ENCODE measurements at places on chromosomes 3 and 15.
A peak's percentile ranks its signal among the peaks of the same experiment; 100 is the strongest.

DNA sequence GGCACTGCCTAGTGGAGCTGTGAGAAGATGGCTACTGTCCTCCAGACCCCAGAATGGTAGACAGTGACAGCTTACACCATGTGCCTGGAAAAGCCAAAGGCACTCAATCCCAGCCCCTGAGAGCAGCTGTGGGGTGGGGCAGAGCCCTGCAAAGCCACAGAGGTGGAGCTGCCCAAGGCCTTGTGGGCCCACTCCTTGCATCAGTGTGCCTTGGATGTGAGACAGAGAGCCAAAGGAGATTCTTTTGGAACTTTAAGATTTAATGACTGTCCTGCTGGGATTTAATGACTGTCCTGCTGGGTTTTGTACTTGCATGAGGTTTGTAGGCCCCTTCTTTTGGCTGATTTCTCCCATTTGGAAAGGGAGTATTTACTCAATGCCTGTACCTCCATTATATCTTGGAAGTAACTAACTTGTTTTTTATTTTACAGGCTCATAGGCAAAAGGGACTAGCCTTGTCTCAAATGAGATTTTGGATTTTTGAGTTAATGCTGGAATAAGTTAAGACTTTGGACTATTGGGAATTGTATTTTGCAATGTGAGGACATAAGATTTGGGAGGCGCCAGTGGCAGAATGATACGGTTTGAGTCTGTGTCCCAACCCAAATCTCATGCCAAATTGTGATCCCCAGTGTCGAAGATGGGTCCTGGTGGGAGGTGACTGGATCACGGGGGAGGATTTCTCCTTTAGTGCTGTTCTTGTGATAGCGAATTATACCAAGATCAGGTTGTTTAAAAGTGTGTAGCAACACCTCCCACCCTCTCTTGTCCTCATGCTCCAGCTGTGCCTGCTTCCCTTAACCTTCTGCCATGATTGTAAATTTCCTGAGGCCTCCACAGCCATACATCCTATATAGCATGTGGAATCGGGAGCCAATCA is 80.4 kb downstream of the MYO5A start:
- DNase-seq, result no peak

GRCh38 chr15:89822611-89822950 is 7.9 kb upstream of the ANPEP start:
- DNase-seq, result no peak

GRCh38 chr15:63000706-63001105 is 41.8 kb upstream of the TPM1 start:
- no peak for DNase-seq

DNA sequence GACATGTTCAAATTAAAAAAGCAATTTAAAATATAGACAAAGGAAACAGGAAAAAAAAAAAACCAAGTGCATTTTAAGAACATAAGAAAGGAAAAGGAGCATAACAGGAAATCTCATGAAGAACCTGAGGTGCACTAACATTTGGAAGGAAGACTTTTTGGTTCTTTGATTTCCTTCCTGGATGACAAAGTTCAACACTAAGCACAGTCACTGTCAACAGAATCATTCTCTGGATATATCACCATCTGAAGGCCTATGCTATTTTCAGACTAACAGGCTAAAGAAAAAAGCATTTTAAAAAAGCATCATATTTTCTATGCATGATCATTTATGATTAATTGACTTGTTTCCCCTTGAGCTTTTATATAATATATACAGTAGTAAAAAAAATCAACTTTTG is 349.6 kb downstream of the PLCL2 start:
- no peak for DNase-seq

DNA sequence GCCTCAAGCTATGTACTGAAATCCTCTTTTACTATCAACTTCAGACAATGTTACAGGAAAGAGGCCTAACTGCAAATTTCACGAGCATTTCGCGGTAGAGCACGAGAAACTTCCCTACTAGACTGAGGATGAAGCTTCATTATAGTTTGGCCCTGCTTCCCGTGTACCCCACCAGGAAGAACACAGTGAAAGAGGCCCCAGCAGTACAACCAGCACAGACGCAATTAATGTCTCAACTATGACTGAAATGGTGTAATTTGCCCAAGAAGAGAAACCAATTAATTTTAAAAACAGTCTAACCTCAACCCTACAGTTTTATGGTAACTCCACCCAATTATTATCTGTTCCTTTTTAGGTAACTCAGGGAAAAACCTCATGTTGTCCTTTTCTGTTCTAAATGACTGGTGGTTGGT is 12.1 kb downstream of the CHSY1 start:
- no peak for DNase-seq

GRCh38 chr3:47954567-47954966 is 61.6 kb downstream of the MAP4 start:
- DNase-seq, result no peak

DNA sequence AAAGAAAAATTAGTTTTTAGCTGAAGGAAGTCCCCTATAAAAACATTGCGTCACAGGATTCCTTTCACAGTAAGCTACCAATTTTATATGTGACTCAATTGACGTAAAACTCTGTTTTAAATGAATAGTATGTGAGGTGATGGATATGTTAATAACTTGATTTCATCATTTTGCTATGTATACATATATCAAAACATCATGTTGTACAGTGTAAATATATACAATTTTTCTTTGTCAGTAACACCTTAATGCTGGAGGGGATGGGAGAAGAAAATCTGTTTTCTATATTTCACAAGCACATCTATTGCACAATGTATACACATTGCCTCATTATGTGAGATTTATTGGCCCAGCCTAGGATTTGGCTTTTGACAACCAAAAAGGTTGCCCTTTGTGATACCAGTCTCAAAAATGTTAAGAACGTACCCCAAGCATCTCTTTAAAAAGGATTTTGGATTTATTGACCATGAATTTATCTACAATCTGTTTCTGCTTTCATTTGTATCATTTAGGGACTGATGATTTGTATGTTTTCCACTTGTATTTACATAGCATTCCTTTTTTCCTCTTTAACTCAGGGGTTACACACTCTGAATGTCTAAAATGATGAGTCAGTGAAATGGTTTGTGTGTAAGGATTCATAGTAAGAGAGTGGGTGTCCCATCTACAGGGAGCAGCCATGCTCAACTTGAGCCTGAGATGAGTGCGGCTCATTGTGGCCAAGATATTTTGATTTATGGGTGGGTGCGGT is 62.6 kb downstream of the CRTC3 start:
- DNase-seq, result peak; percentile 90

- peak; percentile 40 for DNase-seq
Observed at GRCh38 chr15:74200412-74200815, 2.2 kb downstream of the STRA6 start.

- peak; percentile 9 for DNase-seq
Observed at GRCh38 chr15:39788108-39788507, 5.5 kb upstream of the FSIP1 start.

GRCh38 chr3:193805448-193805847 is 212.4 kb downstream of the OPA1 start:
- DNase-seq, result no peak

DNA sequence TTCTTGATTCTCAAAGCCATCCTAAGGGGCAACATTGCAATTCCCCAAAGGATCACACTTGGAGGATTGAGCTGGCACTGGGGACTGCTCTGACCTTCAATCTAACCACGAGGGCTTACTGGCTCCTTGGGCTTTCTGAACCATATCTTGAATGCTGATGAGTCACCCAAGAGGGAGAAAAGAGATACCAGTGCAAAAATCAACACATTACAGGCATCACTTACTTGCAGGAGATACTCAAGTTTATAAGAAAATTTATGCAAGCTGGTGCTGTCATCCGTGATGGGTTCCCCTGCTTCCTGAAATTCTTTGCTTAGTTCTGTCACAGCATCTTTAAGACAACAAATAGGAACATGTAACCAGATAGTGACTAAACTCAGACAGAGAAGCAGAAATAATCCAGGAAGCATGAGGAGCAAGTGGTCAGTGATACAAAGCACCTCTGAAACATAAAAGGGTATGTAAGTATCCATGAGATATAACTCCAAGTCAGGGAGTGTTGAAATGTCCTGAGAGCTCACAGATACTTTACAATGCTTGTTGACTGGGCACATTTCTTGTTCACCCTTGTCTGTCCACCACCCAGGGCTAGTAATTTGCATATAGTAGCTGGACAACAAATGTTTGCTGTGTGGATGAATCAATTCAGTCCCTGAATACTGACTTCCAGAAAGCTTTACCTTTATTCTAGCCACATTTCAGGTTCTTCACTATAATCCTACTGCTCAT is 14.1 kb downstream of the FYCO1 start:
- peak; percentile 21 for DNase-seq

DNA sequence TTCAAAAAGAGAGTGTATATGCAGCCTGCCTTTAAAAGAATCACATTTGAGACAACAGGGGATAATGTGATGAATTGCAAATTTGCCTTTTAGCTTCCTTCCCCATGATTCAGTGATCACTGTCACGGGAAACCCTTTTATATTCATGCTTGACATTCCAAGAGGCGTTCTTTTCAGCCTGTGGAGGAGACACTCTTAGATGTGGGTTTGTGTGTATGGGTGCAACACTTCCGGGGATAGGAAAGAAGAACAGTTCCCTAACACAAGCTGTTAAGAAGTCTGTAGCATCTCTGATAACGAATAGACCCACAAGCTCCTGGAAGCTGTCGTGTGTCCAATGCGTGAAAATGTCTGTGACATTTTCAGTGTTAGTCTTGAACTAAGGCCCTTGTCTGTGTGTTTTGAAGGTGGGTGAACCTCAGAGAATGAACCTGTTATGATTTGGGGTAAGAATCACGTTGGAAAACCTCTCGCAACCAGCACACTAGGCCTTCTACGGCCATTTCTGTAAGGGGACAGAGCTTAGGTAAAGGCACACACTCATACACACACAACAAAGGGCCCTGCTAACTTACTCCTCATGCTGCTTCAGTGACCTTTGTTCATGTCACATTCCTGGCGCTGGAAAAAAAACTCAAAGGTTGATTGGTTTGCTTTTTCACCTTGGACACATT is 229.2 kb upstream of the ST8SIA2 start:
- no peak for DNase-seq

GRCh38 chr3:12578742-12579141 is 21.9 kb downstream of the MKRN2 start:
- no peak for DNase-seq

- no peak for DNase-seq
Observed at GRCh38 chr3:178275311-178275710, 260.9 kb upstream of the KCNMB2 start.

DNA sequence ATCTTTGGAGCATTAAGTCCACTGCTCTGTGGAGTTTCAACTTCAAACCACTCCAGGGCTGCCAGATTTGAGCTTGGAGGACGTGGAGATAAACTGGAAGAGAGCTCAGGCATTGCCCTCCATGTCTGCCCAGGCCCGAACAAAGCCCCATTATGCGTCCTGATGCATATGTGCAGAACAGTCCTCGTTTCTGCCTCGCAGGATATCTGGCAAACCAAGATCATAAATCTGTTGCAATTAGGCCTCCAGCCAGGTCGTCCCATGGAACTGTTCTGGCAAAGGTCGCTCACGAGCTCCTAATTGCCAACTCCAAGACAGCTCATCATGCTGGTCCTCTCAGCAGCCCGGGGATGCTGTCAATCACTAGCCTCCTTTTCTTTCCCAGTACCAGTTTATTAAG is 91.2 kb downstream of the SEMA5B start:
- DNase-seq, result no peak

DNA sequence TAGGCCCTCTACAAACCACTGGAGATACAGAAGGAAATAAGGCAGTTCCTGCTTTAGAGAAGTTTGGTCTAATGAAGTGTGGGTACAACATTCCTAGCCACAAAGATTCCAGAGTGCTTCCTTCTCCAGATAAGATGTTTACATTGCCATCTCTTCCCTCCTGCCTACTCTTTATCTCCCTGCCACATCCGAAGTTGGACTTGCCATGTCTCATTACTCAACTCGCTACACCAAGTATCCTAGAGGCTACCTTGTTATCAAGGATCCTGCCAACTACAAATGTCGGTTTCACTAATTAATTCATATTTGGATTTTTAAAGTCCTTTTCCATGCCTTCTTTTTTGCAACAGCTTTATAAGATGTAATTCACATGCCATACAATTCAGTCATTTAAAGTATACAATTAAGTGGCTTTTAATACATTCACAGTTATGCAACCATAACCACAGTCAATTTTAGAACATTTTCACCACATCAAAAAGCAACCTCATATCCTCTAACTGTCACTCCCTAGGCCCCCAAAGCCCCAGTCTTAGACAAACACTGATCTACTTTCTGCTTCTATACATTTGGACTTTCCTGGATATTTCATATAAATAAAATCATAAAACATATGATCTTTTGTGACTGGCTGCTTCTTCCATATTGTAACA is 53.7 kb upstream of the CSTA start:
- no peak for DNase-seq

GRCh38 chr3:71006810-71007785 is 576.4 kb downstream of the FOXP1 start:
- peak; percentile 48 for DNase-seq

GRCh38 chr3:11739706-11740105 is 96.0 kb upstream of the VGLL4 start:
- no peak for DNase-seq

DNA sequence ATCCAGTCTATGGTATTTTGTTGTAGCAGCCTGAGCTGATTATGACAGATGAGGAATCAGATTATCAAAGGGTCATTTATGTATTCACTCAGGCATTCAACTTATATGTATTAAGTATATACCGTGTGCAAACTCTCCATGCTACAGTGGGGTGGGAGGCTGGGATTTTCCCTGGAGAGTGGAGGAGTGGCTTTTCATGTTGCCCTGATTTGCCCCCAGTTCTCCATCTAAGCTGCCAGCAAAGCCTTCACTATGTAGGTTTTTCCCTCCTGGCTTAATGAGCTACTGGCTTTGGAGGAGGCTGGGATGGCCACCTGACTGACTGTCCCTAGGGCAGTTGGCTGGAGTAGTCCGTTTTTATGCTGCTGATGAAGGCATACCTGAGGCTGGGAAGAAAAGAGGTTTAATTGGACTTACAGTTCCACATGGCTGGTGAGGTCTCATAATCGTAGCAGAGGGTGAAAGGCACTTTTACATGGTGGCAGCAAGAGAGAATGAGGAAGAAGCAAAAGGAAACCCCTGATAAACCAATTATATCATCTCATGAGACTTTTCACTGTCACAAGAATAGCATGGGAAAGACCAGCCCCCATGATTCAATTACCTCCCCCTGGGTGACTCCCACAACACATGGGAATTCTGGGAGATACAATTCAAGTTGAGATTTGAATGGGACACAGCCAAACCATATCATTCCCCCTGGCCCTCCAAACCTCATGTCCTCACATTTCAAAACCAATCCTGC is 253.9 kb downstream of the RPLP1 start:
- DNase-seq, result no peak

Measured in HCEC 1CT (cell line).